ENCODE measurements at places on chromosomes 6 and 20. TPM values are rescaled to one million over a fixed set of nuclear protein-coding genes. Genes with fewer than 3 reads are reported as not detected.

Gene METTL24
- 3.5 TPM for total RNA-seq

Gene CRIP3
- 1.8 TPM for total RNA-seq

- H3K27ac ChIP-seq = no peak overlapping the region
- H3K4me3 ChIP-seq = no peak overlapping the region
- no peaks in the 10 kb centered on the region for H3K27me3 ChIP-seq
- H3K36me3 ChIP-seq = no peaks in the 10 kb centered on the region
Observed at GRCh38 chr6:43296780-43297497, 1.1 kb upstream of the SLC22A7 start.

GRCh38 chr6:70225055-70225454 lies 77.8 kb downstream of the COL9A1 start:
- H3K27ac ChIP-seq = no peak overlapping the region
- H3K4me1 ChIP-seq = no peaks in the 10 kb centered on the region
- DNase-seq = no peak
- no peak overlapping the region for H3K4me3 ChIP-seq

GRCh38 chr6:100879317-100879716 lies 1.8 kb downstream of the ASCC3 start:
- no peaks in the 10 kb centered on the region for H3K27me3 ChIP-seq
- DNase-seq = no peak
- no peak overlapping the region for H3K4me3 ChIP-seq
- no peak overlapping the region for H3K27ac ChIP-seq
